ENCODE measurements at places on chromosomes 11 and 22. TPM values are rescaled to one million over a fixed set of nuclear protein-coding genes. Genes with fewer than 3 reads are reported as not detected.

The SLC37A2 gene
- total RNA-seq: 25.1 TPM

The MICAL3 gene
- 31.2 TPM for total RNA-seq

The TEX12 gene
- total RNA-seq: not detected

The MPZL2 gene
- total RNA-seq: 119 TPM

The SLC17A6 gene
- not detected for total RNA-seq

The GALNT18 gene
- total RNA-seq: 55.5 TPM

The SCN2B gene
- total RNA-seq: 2.5 TPM

The C11orf65 gene
- 0.46 TPM for total RNA-seq

The KCNJ4 gene
- total RNA-seq: not detected

The SOX10 gene
- total RNA-seq: not detected

The RTN3 gene
- total RNA-seq: 116 TPM

DNA sequence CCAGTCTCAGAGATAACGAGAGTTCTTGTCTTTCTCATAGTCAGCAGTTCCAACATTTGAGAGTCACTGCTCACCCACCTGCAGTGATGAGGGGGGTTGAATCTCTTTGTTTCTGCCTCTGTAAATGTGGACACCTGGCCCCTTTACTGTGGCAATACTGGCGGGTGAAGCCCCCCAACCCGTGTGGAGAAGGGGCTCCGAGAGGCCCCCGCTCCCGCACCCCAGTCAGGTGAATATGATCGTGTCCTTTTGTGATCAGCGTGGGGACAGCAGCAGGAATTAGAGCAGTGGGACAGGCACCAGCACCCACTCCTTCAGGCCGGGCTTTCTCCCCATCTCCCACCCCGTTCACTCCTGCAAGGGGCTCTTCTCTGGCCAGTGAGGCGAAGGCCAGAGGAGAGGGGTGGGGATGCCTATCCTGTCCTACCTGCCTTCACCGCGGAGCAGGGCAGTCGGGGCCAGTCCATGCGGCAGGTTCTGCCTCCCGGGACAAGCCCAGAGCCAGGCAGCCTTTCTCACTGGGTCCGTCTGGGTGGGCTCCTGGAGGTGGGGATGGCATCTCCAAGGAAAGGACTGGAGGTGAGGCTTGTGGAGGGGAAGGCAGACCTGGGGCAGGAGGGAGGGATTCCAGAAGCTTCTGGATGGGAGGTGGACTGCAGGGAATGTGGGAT is 12.7 kb upstream of the CELSR1 start:
- peaks cover 32% of the 10 kb centered on the region for H3K4me1 ChIP-seq
- H3K36me3 ChIP-seq: no peaks in the 10 kb centered on the region
- H3K4me3 ChIP-seq: no peak overlapping the region
- H3K27ac ChIP-seq: no peak overlapping the region

- H3K27ac ChIP-seq: peak overlapping the region; percentile 3
- H3K4me1 ChIP-seq: peaks cover 47% of the 10 kb centered on the region
- no peak for DNase-seq
- no peaks in the 10 kb centered on the region for H3K27me3 ChIP-seq
Observed at GRCh38 chr22:46039535-46039934, 62.6 kb upstream of the WNT7B start.

DNA sequence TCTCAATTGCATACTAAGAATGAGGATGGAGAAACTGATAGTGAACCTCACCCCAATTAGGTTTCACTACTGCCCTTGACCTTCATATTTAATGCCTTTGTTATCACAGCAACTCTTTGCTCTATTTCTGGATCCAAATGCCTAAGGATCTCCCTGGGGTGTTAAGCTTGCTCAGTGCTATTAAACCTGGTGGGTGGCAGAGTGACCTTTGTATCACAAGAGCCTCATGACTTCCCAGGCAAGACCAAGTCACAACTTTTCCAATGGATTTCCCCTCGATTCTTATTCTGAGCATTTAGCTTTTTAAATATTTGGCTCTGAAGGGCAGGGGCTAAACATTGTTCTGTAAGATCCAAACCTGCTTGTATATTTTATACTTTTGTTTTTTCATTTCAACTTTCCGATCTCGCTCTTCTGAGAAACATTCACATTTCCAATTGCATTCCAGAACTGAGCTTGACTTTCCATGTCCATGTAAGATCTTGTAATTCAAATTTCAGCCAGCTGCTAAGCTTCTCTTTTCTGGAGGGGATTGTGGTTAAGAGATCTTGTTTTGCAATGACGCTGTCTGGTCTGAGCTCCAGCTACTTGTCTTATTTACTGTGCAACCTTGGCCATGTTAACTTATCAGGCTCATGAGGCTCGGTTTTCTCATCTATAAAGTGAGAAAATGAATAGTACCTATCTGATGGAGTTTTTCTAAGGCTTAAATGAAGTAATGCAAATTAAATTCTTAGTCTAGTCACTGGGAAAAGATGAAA is 6.4 kb upstream of the EHF start:
- no peak overlapping the region for H3K4me3 ChIP-seq
- no peaks in the 10 kb centered on the region for H3K27me3 ChIP-seq
- no peaks in the 10 kb centered on the region for H3K4me1 ChIP-seq
- no peaks in the 10 kb centered on the region for H3K36me3 ChIP-seq

DNA sequence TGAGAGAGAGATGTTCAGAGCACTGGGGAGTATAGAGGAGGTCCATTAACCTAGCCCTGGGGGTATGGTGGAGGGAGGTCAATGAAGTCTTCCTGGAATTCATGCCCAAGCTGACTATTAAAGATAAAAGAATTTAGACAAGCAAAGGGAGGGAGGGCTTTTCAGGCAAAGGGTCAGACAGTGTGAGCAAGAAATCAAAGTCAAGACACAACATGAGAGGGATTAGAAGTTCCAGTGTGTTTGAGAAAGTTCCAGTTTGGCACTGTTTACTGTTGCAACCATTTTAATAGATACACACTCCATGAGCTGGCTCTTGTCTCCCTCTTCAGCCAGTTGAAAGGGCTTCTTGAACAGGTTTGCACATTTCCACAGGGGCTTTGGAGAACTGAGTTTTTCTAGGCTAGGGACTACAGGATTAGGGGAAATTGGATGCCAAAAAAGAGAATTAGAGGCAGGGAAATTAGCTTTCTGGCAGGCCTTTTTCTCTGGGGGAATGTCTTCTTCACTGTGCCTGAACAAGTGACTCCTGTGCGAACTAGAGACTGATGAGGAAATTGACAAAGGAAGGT is 14.7 kb upstream of the NNMT start:
- peaks cover 28% of the 10 kb centered on the region for H3K4me1 ChIP-seq
- no peaks in the 10 kb centered on the region for H3K27me3 ChIP-seq
- peak overlapping the region; percentile 69 for H3K27ac ChIP-seq
- no peak overlapping the region for H3K4me3 ChIP-seq
- no peaks in the 10 kb centered on the region for H3K36me3 ChIP-seq

- H3K27ac ChIP-seq: peak overlapping the region; percentile 69
- peaks cover 31% of the 10 kb centered on the region for H3K4me1 ChIP-seq
- DNase-seq: no peak
- peak overlapping the region; percentile 62 for H3K4me3 ChIP-seq
- H3K27me3 ChIP-seq: no peaks in the 10 kb centered on the region
Observed at GRCh38 chr22:23145878-23146470, 697 bp downstream of the RAB36 start.

- peaks cover 49% of the 10 kb centered on the region for H3K4me1 ChIP-seq
- H3K4me3 ChIP-seq: peak overlapping the region; percentile 28
- no peak overlapping the region for H3K27ac ChIP-seq
- no peak for DNase-seq
- no peaks in the 10 kb centered on the region for H3K36me3 ChIP-seq
- H3K27me3 ChIP-seq: peaks cover 97% of the 10 kb centered on the region
Observed at GRCh38 chr11:31809857-31810778, 1.0 kb downstream of the PAX6 start.

DNA sequence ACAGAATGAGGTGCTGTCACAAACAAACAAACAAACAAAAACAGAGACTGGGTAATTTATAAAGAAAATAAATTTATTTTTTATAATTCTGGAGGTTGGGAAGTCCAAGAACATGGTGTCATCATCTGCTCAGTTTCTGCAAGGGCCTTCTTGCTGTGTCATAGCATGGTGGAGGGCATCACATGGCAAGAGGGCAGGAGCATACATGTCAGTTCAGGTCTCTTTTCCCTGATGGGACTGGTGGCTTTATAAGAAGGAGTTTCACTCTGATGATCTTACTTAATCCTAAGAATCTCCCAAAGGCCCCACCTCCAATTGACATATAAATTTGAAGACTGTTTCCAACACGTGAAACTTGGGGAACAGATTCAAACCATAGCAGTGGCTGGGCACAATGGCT is 135.7 kb downstream of the NECTIN1 start:
- no peak overlapping the region for H3K27ac ChIP-seq
- H3K4me3 ChIP-seq: no peak overlapping the region
- H3K4me1 ChIP-seq: no peaks in the 10 kb centered on the region
- no peaks in the 10 kb centered on the region for H3K36me3 ChIP-seq

DNA sequence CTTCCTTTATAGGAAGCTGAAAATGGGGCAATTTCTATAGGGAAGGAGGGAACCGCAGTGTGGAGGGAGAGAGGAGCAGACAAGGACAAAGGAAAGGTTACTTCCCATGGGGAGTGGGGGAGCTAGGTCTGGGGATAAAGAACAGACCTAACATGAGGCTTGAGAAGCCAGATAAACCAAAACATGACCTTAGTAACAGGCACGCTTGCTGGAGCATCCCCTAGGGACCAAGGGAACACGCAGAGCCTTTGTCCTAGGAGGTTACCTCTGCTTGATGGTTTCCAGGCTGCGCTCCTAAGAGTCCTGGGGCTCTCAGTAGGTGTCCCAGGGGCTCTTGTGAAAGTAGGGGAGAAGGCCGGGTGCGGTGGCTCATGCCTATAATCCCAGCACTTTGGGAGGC is 271.4 kb upstream of the NCAM1 start:
- H3K27me3 ChIP-seq: no peaks in the 10 kb centered on the region
- no peaks in the 10 kb centered on the region for H3K36me3 ChIP-seq

GRCh38 chr11:56625946-56626345 is 11.3 kb upstream of the OR5M1 start:
- H3K27ac ChIP-seq: no peak overlapping the region
- H3K4me1 ChIP-seq: no peaks in the 10 kb centered on the region
- no peak for DNase-seq
- H3K27me3 ChIP-seq: no peaks in the 10 kb centered on the region
- no peaks in the 10 kb centered on the region for H3K36me3 ChIP-seq

DNA sequence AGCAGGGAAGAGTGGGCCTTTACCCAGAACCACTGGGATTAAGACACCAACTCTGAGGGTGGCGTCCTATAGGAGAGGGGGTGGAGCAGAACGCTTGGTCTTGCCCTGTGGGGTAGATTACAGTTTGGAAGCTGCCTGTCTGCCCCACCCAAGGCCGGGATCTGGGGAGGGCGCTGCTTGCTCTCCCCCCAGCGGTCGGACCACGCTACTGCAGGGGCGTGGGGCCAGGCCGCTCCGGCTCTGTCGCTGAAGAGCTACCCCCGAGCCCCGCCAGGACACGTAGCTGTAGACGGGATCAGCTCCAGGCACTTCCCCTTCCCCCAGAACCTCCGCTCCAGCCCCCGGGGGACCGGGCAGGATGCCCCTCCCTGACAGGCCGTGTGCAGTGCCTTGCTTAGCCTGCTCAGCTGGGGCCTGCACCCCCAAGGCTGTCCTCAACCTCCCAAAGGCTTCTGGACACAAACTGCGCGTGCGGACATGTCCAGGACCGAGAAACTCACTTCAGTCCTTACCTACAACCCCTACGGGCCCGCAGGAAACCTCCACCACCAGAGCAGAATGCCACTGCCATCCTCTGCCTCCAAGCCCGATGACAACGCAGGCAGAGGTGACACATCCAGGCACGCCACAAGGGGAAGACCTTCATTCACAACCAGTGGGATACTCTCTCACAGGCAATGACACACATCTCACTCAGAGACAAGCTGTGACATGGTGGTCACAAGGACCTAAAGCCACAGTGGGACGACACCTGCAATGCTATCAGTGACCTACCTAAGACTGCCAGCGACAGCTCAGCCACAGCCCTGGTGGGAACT is 3.6 kb downstream of the AHNAK start:
- H3K4me1 ChIP-seq: peaks cover 74% of the 10 kb centered on the region
- peak overlapping the region; percentile 85 for H3K4me3 ChIP-seq
- H3K27ac ChIP-seq: peak overlapping the region; percentile 99
- peaks cover 6% of the 10 kb centered on the region for H3K36me3 ChIP-seq

- no peaks in the 10 kb centered on the region for H3K27me3 ChIP-seq
- no peak overlapping the region for H3K4me3 ChIP-seq
- no peak overlapping the region for H3K27ac ChIP-seq
- DNase-seq: no peak
Observed at GRCh38 chr11:36292311-36292722, 3.1 kb upstream of the COMMD9 start.

DNA sequence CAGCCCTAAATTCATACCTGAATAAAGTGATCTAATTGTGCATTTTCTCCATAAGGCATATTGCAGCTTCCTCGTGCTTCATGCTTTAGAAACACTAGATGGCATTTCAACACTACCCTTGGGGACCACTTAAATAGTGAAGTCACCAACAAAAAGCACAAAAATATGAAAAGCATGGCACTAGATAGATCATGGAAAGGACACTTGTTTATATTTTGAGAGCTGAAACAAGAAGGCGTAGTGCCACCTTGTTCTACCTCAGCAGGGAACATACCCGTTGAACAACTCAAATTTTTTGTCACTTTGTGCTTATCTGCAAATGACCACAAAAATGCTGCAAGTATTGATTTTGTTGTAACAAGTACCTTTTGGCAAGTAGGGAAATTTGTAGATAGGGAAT is 8.6 kb downstream of the TBCEL start:
- no peak overlapping the region for H3K27ac ChIP-seq
- DNase-seq: no peak
- no peak overlapping the region for H3K4me3 ChIP-seq
- H3K27me3 ChIP-seq: no peaks in the 10 kb centered on the region
- H3K36me3 ChIP-seq: no peaks in the 10 kb centered on the region

GRCh38 chr22:30435674-30436126 is 10.1 kb downstream of the MTFP1 start:
- no peaks in the 10 kb centered on the region for H3K36me3 ChIP-seq
- H3K27ac ChIP-seq: peak overlapping the region; percentile 49
- no peak overlapping the region for H3K4me3 ChIP-seq
- no peaks in the 10 kb centered on the region for H3K4me1 ChIP-seq

DNA sequence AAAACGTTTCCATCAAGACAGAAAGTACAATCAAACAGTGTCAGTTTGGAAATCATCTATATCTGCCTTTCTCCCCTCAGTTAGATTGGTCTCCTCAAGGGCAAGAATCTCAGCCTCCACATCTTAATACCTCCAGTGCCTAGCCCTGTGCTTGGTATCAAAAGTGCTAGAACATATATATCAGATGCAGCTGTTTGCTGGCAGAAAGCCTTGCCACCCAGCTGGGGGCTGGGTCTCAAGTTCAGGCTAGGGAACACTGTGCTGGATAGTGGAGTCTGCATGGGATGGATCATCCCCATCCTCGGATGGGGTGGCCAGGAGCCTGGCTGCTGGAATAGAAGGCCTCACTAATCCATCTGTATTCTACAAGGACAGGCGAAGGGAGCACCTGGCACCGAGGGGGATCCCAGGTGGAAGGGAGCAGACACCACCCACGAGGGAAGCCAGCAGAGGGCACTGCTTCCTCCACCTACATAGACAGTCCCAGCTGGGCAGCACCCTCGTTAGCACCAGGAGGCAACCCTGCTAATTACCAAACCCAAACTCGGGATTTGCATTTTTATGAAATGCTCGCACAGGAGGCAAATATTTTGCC is 602.2 kb downstream of the BUD13 start:
- H3K4me1 ChIP-seq: no peaks in the 10 kb centered on the region
- DNase-seq: no peak
- no peak overlapping the region for H3K27ac ChIP-seq
- H3K27me3 ChIP-seq: no peaks in the 10 kb centered on the region
- no peak overlapping the region for H3K4me3 ChIP-seq

All from upper lobe of right lung (tissue), 1 donor.